ENCODE measurements at places on chromosomes 2 and 18.

DNA sequence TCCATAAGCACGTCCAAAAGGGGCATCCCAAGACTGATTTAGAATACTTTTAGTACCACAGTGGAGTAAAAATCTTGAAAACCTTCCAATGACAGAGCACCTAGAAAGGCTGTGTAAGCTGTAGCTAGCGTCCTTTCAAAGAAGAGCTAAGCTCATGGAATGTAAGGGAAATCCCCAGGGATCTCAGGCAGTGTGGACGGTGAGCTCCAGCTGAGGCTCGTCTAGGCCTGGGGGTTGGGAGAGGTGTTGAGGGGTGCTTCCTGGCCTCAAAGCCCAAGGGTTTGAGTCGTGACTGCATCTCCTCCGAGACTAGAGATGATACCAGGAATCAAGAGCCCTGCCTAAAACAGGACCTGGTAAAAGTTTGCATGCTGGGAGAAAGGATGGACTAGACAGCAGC, 7.6 kb downstream of the CTIF start:
- DNase-seq = no peak

DNA sequence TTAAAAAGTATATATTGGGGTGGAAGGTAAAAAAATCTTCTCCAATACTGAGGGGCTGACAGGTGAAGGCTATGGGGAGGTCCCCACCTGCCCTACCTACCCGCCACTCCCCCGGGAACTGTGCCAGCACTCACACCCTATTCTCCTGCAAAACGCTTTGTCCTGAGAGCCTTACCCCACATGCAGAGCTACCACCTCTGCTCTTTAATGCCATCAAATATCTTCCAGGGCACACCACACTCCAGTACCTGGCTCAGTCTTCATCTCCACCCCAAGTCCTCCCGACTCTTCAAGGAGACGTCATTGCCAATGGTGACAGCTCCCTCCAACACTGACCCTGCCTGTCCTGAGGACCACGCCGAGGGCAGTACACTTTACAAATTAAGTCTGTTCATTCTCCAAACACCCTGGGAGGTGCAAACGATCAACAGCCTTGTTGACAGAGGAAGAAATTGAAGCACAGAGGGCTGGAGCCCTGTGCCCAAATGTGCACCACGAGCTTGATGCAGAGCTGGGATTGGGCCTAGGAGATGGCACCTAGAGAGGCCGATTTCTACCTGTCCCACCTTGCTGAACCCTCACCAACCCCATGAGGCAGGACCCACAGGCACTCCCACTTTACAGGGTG, 6.0 kb upstream of the GPR55 start:
- DNase-seq = no peak

DNA sequence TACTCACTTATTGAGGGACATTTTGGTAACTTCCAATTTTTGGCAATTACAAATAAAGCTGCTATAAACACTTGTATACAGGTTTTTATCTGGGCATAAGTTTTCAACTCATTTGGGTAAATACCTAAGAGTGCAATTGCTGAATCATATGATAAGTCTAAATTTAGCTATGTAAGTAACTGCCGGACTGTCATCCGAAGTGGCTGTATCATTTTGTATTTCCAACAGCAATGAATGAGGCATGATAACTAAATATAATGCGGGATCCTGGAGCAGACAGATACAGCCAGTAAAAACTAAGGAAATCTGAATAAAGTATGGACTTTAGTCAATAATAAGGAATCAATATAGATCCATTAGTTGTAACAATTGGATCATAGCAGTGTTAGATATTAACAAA, 156.5 kb upstream of the RMP24 start:
- no peak for DNase-seq

DNA sequence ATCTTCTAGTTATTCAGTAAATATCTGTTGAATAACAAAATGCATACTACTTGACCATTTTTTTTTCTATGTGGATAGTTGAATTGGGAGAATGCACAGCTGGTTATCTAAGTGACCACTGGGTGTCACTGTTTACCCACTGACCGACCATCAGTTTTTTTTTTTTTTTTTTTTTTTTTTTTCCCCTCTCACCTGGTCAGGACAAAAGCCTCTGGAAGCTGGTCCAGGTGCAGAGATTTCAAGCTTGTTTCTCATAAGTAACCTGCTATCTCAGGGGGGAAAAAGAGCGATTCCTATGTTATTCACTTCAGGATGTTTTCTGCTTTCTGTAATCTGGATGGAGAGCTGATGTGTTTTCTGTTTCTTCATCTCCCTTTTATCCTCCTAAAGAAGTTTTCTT, 256.0 kb downstream of the DCDC2C start:
- DNase-seq = no peak

DNA sequence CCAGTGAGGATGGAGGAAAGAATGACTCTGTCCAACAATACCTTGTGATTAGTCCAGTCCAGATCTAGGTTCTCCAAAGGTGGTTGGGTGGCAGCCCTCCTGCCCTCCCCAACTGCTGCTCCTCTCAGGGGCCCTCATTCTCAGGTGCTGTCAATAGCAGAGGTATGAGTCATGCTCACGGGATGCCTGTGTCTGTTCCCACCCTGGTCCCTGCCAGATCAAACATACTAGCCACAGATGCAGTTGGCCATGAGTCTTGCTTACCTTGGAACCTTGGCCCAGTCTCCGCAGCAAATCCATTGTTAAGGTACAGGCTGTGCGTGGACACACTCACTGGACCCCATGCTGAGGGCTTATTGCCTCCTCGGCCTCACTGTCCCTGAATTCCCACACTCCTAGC, 24.9 kb upstream of the RPIA start:
- DNase-seq = no peak

DNA sequence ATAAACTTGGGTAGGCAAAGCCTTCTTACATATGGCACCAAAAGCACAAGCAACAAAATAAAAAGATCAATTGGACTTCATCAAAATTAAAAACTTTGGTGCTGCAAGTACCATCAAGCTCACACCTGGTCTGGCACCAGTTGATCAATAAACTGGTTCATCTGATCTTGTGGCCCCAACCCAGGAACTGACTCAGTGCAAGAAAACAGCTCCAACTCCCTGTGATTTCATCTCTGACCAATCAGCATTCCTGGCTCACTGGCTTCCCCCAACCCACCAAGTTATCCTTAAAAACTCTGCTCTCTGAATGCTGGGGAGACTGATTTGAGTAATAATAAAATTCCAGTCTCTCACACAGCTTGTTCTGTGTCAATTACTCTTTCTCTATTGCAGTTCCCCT, 8.4 kb downstream of the EPG5 start:
- no peak for DNase-seq

- no peak for DNase-seq
Measured at GRCh38 chr2:69979902-69980807, 18.7 kb upstream of the ASPRV1 start.

DNA sequence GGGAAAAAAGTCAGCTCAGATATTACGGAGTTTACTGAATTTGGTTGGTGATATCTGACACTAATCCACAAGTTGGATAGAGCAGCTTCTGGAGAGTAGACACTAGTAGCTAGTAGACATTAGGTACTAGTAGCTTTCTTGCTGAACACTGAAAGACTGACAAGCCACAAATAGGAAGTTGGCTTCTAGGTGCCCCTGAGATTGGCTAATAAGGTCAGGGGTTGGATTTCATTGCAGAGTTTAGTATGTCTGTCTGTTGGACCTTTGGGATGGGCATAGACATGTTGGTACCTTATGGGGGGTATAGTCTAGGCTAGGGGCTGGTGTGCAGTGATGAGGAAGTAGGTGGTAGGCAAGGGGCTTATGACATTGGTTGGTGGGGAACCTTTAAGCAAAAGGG, 164.9 kb upstream of the LRRTM1 start:
- DNase-seq = no peak

GRCh38 chr2:239288951-239289511, 111.8 kb downstream of the HDAC4 start:
- DNase-seq = peak; percentile 13

DNA sequence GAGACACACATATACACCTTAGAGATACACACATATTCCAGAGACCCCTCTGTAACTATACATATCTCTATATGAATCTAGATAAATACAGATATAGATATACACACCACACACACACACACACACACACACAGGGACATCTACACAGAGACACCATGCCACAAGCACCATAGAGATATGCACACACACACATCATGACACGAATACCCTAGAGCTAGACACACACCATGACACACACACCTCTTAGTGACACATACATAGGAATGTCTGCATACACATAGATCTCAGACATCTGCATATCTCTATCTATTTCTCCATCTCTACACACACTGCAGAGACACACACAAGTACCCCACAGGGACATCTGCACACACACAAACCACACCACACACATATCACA, 270.0 kb downstream of the CYRIA start:
- DNase-seq = no peak

DNA sequence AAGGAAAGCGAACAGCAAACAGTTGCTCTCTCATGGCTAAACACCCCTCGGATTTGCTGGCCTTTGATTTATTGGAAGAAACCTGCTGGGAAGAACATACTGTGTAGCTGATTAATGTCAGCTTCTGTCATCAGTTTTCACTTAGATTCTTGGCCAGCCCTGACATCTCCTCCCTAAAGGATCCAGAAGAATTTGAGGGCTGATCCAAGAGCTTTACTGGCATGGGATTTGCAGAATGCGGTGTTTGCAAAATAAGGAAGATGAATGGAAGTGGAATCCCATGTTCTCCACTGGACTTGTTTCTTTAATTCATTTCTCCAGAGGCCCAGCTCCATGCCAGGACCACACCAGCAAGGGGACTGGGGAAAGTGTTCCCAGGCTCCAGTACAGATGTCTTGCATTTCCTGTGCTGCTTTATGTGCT, 80.5 kb downstream of the RDH14 start:
- no peak for DNase-seq
